Stimulated activated CD8-positive, alpha-beta memory T cell treated with anti-CD3 and anti-CD28 coated beads, Interleukin-15, amount 100 ng/mL, for 4 hours (primary cell): ENCODE measurements at places on chromosomes 6 and 20.

DNA sequence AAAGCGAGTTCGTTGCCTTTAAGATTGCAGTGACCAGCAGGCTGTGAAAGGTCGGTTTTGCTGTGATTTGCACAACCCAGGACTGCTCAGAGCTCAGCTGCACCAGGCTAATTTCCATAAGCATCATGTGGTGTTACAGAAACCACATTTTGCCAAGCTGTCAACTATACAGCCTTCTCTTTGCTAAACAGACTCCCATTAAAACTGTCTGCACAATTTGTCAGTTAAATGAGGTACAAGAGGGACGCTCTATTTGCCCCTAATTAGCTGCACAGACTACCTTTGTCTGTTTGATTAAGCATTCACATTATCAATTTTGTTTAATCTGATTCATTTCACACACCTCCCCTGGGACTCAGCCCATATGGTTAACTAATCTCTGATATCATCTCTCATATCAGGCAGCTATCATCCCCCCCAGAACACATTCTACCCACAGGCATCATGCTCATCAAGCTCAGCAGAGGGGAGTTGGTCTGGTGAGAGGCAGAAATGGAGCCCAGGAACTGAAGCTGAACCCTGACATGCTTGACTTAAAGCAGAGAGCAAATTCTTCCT, 62.1 kb downstream of the OLIG3 start:
- no peak for DNase-seq

GRCh38 chr6:105227295-105227767, 47.5 kb upstream of the POPDC3 start:
- DNase-seq: no peak

DNA sequence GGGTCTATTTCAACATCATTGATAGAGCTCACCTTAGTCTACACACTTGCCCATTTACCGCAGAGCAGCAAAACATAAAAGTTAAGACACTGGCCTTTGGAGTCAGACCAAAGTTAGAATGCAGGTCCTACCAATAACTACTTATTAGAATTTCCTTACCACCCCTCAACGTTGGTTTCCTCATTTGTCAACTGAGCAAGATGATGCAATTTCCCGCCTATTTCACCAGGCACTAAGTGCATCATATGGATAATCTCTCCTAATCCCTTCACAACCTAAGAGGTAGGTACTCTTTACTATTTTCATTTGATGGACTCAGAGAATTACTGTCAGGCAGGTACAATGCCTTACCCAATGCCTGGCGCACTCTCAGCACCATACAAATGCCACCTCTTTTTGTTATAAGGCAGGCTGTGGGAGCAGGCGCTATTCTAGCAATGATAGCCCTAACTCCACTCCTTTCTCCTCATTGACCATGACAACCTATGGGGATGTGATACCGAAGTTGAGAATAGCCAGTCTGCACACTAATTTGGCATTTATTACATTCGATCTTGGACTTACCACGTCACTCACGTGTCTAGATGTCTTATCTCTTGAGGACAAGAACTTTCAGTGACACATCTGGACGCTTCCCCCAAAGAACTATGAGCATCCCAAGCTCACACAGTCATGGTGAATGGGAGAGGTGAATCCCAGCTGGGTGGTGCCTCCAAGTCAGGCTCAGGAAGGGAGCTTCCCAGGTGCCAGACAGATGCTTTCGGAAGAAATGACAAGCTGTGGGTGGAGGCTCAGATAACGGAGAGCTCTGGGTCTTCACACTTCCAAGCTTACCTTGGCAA, 128.1 kb upstream of the STMND1 start:
- no peak for DNase-seq

GRCh38 chr20:38843346-38843745, 37.8 kb downstream of the PPP1R16B start:
- no peak for DNase-seq

DNA sequence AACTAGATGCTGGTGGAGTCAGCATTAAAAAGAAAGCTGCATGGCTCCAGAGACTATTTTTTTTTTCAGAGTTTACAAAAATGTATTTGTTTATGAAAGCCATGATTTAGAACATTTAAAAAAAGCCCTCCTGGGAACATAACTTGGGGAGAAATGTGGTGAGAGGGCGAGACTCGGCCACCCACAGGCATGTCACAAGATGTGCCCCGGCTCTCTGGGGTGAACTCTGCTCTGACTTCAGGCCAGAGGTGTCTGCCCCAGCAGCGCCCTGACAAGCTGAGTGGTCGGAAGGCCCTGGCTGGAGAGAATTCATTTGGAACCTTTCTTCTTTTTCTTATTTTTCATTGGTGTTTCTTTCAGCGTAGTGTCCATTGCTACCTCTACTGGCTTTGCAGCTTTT, 21.7 kb upstream of the RFPL4B start:
- DNase-seq: no peak

DNA sequence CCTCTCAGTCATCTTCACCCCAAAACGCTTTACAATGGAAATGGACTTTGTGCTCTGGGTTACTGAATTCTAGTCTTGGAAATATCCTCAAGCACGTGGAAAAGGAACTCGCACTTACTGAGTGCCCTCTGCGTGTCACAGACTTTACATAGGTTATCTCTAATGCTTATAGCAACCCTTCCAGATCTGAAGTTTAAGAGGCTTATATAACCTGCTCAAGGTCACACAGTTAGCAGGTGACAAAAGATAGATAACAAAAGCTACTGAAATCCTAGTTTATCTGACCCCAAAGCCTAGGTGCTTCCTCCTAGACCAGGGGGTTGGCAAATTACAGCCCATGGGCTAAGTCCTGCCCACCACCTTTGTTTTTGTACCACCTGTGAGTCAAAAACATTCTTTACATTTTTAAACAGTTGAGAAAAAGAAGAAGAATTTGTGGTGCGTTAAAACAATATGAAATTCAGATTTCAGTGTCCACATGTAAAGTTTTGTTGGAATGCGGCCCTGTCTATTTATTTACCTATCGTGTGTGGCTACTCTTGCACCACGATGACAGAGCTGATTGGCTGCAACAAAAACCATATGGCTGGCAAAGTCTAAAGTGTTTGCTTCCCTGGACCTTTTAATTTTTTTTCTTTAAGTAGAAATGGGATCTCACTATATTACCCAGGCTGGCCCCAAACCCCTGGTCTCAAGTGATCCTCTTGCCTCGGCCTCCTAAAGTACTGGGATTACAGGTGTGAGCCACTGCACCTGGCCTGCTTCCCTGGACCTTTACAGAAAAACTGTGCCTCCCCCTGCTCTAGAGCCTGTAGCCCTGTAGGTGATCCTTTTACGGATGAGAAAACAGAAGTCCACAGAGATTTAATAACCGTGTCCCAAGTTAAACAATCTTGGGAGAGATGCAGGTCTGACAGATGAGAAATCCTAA, 110.2 kb upstream of the RREB1 start:
- no peak for DNase-seq

DNA sequence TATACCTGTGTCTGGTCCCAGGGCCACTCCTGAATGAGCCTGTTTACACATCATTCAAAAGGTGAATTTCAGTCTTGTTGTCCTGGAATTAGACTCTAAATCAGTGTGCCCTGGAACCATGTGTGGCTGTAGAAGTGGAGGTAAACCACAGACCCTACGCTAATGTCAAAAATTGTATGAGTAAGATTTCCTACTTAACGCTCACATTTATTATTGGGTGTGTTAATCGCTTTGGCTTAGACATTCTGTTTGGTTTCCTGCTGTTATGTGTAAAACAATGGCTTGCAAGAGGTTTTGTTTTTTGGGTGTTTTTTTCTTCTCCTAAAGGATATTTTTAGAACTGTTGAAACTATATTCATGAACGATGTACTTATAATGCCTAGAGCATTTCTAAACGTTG, 19.3 kb downstream of the PLCB1 start:
- no peak for DNase-seq

GRCh38 chr20:47315339-47316056, 41.0 kb downstream of the ZMYND8 start:
- no peak for DNase-seq

DNA sequence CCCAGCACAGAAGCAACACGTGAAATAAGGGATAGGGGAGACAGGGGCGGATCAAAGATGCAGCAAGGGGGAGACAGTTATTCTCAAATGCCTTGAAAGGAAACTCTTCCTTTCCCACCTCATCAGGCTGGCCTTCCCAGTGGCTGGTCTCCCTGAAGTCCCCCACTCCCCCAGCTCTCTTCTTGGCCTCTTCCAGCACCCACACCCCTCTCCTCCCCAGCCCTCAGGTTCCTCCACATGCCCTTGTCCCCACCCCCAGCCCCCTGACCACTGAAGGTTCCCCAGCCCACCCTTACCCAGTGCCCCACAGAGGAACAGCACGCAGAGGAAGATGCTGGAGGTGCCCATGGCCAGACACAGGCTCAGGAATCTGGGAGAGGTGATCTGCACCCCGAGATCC, 1.7 kb upstream of the LY6G6D start:
- DNase-seq: no peak

- DNase-seq: no peak
Observed at GRCh38 chr6:75608956-75609533, 7.4 kb downstream of the SENP6 start.
